ENCODE measurements at places on chromosomes 3 and 15.

DNA sequence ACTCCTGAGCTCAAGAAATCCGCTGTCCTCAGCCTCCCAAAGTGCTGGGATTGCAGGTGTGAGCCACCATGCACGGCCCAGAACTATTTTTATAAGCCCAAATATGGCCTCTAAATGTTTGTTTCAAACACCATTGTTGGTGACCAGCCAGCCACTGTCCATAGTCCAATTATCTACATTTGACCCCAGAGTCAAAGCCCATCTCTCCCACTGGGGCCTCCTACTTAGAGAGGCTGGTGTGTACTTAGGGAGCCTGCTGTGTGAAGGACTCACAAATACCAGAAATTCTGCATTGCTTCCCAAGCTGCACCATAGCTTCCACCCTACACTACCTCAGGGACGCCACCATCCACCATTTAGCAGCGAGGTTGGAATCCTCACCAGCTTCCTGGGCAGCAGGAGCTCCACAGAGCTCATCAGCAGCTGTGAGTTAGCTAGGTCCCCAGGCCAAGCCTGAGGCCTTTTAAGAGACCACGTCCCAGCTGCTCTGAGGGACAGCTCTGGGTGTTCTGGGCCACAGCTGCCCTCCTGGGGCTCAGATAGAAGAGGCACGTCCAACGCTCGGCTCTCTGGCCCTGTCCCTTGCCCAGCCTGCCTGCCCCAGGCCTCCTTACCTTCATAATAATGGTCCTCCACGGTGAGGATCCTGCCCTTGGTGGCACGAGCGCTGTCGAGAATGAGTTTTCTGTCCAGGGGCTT lies 29.5 kb downstream of the TKT start:
- no peak for DNase-seq

DNA sequence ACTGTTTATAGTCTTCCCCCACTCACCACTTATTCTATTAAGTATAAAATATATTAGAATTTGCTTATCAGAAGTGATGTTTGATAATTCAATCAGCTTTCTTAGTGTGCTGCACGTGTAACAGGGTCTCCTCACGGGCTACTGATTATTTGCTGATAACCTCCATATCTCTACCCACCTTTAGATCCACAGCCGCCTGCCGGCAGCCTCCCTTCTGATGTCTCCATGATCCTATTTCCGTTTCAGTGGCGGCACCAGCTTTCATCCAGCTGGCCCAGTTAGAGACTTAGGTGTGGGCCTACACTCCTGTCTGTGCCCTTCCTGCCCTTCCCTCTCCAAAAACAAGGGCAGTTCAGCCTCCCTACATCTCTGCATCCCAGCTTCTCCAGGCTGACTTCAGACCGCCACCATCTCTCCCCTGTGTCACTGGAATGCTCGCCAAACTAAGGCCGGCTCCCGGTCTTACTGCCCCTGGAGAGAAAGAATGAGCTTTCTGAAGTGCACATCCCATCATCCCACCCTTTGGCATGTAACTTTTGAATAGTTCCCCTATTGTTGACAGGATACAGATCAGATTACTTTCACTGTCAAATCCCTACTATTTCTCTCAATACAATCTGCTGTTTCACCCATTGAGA lies 76.6 kb upstream of the PRTG start:
- no peak for DNase-seq

DNA sequence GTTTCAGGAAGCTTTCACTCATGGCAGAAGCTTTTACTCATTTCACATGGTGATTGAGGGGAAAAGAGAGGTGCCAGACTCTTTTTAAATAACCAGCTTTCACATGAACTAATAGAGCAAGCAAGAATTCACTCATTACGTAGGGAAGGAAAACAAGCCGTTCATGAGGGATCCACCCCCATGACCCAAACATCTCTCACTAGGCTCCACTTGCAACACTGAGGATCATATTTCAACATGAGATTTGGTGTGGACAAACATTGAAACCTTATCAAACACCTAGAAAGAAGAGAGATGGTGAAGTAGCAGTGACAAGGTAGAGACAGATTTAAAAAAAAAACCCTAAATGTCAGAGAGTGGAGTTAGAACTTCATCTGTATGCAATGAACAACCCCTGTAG lies 408.6 kb upstream of the PDZRN3 start:
- DNase-seq: no peak

GRCh38 chr3:113507501-113508067 lies 7.4 kb downstream of the SPICE1 start:
- no peak for DNase-seq

DNA sequence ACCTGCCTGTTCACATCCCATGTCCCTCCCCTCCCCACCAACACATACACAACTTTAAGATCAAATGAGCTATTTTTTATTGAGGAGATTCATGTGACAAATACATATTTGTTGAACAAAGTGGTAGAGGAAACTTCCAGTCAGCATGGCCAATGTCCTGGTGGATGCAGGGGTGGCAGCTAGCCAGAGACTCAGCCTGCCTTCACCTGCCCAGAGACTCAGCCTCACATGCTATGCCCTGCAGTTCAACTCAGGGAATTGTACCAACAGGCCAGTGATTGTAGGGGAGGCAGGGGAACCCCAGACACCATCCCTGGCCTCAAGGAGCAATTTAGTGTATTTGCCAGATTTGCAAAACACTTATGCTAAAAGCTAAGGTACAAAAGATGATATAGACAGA lies 136.6 kb downstream of the OPA1 start:
- no peak for DNase-seq

GRCh38 chr3:134155446-134155845 lies 95.2 kb downstream of the RYK start:
- no peak for DNase-seq

GRCh38 chr3:94158512-94158911 lies 95.7 kb downstream of the NSUN3 start:
- DNase-seq: no peak

GRCh38 chr3:178705925-178706324 lies 169.7 kb downstream of the KCNMB2 start:
- no peak for DNase-seq

GRCh38 chr15:77546870-77547269 lies 85.8 kb downstream of the LINGO1 start:
- DNase-seq: no peak

- DNase-seq: no peak
These were observed 339.4 kb upstream of the CBLB start for GRCh38 chr3:106208251-106208650.

DNA sequence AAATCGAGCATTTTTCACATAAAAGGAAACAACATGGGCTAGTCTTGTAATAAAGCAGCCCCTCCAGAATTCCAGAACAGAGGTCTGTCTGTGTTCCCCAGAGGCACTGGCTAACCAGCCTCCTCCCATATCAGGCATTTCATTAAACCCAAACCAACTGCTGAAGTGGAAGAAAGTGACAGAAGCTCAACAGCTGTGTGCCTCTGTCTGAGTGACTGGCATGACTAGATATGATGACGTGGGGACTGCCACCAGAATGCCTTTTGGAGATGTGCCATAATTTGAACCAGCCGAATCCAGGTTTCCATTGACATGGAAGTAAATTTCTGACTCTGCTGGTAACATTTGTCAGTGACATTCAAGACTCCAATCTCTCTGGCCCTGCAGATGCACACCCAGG lies 8.7 kb downstream of the LIMD1 start:
- no peak for DNase-seq

DNA sequence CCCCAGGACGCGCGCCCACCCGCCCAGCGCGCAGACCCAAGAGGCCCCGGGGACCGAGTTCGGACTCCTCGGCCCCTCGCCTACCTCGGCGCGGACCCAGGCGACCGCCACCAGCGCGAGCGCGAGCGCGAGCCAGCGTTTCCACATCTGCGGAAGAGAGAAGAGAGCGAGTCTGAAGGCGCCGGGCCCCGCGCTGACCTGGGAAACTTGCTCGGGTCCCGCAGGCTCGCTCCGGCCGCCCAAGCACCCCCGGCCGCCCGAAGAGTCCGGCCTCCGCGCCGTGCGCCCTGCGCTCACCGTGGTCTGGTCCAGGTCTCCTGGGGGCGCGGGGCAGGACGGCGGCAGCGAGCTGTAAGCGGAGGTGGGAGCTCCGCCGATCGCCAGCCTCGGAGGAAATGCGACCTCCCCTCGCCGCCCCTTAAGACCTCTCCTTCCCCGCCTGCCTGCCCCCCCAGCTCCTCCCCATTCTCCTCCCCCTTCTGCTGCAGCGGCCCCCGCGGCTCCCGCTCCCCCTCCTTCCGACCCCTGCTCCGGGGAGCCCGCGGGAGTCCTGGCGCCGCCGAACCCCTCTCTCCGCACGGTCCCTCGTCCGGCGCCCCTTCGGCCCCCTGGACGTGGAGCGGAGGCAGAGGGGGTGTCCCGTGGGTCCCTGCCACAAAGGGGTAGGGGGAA lies at the start of gene FSTL1:
FSTL1 (minus strand) TSS at position 393 of the 672 bp plus-strand sequence; CDS start at position 147, 246 bp downstream.
- DNase-seq: no peak

DNA sequence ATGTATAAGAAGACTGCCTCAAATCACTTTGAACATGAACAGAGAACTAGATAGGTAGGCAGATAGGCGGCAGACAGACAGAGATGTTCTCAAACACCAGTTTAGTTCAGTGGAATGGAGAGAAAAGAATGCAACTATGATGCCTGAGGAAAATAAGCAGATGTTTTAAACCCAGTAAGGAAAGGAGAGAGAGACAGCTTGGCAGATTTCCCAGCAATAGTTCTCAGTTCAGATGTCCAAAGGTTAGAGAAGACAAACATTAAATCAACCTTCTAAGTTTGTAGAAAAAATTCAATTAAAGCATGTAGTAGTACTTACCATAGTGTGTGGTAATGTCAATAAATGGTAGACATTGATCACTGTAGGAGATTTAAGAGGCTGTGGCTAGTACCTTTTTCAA lies 209.6 kb upstream of the PFN2 start:
- no peak for DNase-seq

GRCh38 chr3:52220380-52221026 lies 4.9 kb downstream of the TLR9 start:
- DNase-seq: peak; percentile 90

GRCh38 chr15:33314069-33314468 lies 3.3 kb downstream of the RYR3 start:
- no peak for DNase-seq

DNA sequence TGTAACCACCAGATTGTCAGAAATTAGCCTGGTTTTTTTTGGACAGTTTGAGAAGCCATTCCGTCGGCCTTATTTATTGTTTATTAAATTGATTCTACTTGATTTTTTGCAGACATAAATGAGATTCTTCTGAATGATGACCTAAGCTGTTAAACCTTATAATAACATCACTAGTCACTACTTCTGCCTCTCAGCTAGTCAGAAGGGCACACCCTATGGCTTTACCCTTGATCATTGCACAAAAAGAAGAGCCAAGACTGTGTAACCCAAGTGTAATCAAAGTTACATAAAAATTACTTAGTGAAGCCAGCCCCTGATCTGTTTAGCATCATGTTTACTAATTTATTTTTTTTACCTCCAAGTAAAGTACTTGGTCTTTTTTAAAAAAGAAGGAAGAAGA lies 64.3 kb downstream of the CHL1 start:
- DNase-seq: no peak

DNA sequence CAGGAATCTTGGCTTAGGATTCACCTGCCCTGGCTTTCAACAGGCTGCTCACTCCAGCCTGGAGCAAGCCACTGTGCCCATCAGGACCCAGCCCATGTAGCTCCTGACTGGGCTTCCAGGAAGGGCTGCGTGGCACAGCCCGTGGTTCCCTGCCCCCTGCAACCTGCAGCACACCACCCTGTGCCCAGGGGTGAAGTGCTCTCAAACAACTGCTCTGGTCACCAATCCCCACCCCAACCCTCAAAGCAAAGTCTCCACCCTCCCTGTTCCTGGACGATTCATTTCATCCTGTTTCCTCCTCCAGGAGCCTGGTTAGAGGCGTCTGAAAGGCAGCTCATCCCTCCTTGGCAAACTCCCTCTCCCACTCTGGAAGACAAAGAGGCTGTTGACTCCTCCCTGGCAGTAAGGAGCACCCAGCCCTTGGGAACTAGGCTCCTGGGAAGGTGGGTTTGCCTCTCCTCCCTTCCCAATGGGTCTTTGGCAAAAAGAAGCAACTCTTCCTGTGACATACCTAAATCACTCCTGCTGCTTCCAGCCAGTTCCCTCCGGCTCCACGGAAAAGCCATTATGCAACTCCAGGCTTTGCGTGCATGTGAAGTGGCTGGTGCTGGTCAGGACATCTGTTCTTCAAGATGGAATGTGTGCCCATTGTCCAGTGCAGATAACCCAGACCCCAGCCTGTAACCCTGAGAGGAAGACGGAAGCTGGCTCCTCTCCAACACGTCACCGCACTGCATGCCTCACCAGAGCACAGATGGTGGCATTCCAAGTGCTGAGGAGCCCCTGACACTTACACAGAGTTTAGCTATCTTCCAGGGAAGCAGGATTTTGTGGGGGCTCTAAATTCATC lies 29.1 kb upstream of the VIPR1 start:
- DNase-seq: no peak

- no peak for DNase-seq
These were observed 346.6 kb upstream of the MEIS2 start for GRCh38 chr15:37446921-37447320.

DNA sequence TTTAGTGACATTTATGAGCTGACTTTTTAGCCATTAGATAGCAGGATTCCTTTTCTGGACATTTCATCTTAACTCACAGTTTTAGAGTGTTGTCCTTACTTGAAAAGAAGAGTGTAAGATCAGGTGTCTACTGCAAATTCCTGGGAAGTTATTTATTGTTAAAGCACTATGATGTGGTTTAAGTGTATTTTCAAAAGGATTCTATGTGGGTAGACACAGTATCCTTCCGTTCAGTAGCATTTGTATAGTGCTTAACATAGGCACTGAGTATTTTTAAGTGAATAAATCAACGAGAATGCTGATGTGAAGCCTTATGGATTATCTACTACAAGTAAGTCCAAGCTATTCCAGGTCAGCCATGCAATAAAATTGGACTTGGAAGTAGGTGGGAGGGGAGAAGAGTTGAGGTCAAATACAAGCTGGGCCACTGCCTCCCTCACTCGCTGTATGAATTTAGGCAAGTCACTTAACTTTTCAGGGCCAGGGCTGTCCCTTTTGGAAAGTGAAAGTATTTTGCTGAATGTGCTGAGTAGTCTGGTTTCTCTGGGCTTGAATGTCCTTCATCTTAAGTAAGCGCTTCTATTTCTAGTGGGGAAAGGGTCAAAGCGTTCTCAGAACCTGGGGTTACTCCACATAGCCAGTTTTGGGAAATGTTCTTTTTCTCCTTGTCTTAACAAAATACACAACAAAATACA lies 48.6 kb downstream of the GAP43 start:
- DNase-seq: no peak

- DNase-seq: no peak
These were observed 177.2 kb downstream of the LRRC3B start for GRCh38 chr3:26799679-26800317.

GRCh38 chr3:112847692-112848091 lies 1.0 kb upstream of the CD200R1L start:
- DNase-seq: no peak

GRCh38 chr15:92502336-92502735 lies 108.7 kb downstream of the ST8SIA2 start:
- no peak for DNase-seq

DNA sequence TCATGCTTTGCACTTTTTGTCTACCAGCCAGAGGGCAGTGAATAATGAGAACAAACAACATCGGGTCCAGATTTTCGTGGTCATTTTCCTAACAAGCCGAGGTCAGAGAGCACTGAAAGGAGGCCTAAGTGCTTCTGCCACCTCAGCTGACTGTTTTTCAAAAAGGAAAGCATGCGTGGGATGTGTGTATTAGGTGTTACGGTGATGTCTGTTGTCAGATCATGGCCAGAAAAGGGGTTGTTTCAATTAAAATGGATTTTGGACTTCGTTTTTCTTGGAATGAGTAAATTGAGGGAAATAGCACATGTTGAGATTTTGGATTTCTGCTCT lies 99.5 kb downstream of the APBA2 start:
- no peak for DNase-seq
